ENCODE measurements at places on chromosomes 3 and 15. TPM values are rescaled to one million over a fixed set of nuclear protein-coding genes. Genes with fewer than 3 reads are reported as not detected.
A peak's percentile ranks its signal among the peaks of the same experiment; 100 is the strongest.

DNA sequence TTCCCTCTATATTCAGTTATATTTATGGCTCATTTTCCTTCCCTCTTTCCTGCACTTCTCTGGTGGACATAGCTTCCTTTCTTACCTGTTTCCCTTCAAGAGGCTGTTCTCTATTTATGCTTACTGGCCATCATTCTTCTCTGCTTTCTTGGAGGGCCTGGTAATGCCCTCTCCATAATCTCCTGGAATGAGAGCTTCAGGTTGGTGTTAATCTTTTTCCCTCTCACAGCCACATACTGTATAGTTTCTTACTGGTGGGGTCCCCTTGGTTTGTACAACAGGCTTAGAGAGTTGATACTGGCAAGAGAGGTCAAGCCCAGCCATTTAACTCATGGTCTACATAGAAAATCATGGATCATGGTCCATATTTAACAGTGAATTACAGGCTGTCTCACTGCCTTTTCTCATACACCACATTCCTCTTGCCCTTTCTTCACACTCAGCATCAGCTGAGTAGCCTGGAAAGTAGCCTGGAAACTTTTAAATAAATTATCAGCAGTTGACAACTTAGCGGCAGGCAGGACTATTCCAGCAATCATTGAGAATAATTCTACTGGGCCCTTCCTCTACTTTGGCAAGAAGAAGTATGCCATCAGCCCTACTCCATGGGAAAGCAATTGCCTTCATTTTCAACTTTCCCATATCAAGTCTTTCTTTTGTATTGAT lies 38.0 kb upstream of the DPH6 start:
- no peak for DNase-seq

- peak; percentile 42 for DNase-seq
These were observed 28.0 kb upstream of the LACTB start for GRCh38 chr15:63093486-63094205.

DNA sequence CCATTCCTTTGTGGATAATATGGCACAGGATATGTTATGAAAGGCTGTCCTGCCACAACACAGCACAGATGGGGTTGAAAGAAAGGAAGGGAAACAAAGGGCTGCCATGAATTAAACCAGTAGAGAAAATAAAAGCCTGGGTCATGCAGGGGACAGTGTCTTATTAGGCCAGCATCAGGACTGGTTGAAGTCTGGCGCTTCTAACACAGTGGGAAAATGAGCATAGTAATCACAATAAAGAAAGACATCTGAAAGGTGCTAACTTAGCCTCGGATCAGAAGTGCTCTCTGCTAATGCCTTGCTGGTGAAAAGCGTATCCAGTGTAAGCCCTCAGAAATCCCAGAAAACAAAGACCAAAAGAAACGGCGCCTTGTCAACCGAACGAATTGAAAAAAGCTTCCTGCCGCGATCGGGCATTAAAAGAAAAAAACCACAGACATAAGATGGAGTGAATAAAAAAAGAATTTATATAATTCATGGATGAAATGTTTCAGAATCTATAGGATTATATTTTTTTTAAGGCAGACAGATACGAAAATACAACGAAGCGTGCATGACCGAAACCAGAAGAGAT lies 566 bp upstream of the MKRN3 start:
- no peak for DNase-seq

DNA sequence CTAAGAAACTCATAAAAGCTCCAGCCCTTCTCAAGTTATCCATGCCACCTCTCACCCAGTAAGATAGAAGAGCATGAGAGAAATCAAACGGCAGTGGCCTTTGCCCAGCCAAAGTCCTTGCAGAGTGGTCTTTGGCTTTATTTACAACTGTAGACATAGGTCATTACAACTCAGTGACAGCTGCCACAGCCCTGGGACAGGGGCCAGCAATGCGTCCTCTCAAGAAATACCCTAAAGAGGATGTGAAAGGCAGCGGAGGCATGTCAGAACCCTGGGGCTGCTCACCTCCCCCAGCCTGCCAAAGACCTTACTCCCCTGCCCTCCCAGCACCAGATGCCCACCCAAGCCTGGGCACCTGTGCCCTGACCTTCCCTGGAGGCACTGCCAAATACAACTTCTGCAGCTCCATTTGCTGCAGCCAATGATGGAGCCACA lies 6.3 kb downstream of the ACAA1 start:
- no peak for DNase-seq

DNA sequence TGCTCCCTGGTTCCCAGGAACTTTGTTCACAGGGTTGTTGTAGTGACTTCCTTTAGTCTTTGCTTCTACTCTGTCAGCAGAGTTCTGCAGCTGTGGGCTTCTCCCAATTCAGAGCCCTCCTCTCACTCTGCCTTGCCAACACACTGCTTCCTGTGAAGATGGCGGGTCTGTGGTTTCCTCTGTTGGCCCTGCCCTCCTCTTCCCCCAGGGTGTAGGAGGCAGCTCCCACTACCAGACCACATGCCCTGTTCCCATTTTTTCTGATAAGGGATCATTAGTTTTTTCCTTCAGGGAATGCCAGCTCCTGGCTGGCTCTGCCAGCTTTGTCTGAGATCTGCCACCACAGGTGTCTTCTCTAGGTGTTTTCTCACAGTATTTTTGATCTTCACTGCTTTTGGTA lies 12.7 kb downstream of the SPSB4 start:
- DNase-seq, result no peak

- no peak for DNase-seq
These were observed 280.9 kb upstream of the KCNMB2 start for GRCh38 chr3:178255315-178255714.

- DNase-seq, result no peak
These were observed 63.5 kb downstream of the OTOL1 start for GRCh38 chr3:161560008-161560637.

DNA sequence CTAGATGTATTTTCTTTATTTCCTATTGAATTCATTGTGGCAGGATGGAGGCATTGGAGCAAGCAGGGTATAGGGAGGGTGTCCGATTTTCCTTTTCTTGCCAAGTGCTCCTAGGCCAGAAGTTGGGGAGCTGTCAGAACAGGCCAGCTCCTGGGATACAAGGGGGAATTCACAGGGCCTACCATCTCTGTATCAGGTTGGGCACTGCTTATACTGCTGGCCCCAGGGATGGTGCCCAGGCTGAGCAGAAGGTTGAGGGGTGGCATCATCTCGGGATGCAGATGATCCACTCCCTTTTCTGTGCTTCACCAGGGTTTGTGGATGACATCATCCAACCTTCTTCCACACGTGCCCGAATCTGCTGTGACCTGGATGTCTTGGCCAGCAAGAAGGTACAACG lies 79.5 kb downstream of the PCCB start:
- DNase-seq, result no peak

GRCh38 chr3:78894787-78895186 lies 873.0 kb downstream of the ROBO1 start:
- no peak for DNase-seq

GRCh38 chr15:51982013-51982769 lies 10.6 kb upstream of the LEO1 start:
- peak; percentile 6 for DNase-seq

- no peak for DNase-seq
These were observed 5.1 kb downstream of the PPP1R2 start for GRCh38 chr3:195537995-195538394.

DNA sequence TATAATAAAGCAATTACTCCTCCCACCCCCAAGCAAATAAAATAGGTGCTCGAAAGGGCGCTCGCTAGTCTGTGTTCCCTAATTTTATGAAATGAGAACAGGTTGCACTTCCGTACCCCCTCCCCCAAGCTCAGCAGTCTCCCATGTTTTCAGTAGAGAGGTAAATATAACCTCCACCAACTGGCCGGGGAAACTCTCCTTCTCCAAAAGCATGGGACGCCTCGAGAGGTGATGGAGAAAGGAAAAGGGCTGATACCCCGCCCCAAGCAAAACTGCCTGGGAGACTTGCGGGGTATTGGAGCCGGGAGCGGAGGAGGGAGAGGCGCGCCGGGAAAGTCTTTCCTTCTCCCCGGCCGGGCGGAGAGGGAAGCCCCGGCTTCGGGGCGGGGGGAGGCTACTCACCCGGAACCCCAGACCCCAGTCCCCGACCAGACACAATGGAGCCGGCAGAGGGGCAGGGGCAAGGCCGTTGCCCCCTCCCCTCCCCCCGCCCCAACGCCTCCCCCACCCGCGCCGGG lies 605 bp downstream of the DCUN1D1 start:
- peak; percentile 22 for DNase-seq

- no peak for DNase-seq
These were observed 62.7 kb downstream of the NECTIN3 start for GRCh38 chr3:111134302-111134701.

DNA sequence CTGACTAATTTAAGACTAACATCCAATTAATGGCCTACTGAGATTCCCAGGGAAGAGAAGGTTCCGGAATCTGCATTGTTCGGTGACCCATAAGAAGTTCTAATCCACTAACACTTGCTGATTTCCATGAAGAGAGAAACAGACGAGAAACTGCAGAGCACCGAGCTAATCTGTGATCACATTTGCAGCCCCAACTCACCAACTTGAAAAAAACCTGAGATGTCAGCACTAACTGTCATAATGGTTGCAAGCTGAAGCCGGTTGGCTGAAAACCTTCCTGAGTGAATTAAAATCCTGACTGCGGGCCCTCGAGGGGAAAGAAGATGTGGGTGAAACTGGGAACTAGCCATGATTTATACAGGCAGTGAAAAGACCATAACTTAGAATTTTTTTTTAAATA lies 204.8 kb upstream of the IGF1R start:
- no peak for DNase-seq

DNA sequence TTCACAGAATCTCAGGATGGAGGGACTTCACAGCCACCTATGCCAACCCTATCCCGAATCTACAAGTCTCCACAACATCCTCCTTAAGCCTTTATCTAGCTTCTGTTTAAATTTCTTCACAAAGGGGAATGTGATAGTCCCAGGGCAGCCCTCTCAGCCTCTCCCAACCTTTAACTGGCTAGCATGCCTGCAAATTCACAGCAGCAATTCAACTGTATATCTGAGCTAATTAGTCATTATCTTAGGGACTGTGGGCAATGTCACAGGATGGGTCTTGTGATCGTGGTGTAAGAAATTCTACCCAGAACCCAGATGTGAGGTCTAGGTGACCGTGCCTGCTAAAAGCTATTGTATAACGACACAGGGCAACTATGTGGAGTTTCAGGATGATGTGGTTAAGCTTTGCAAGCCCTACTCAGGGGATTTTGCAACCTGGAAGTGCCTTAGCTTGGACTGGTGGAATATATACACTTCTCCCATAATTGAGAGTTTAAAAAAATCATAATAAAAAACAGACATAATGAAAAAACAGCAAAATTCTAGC lies 65.5 kb upstream of the FBN1 start:
- DNase-seq, result no peak

Gene NEK10
- not detected for polyA plus RNA-seq

Gene DHX30
- 28.5 TPM for polyA plus RNA-seq

Gene TGM5
- not detected for polyA plus RNA-seq

Gene PIF1
- 0.68 TPM for polyA plus RNA-seq

All from naive thymus-derived CD8-positive, alpha-beta T cell (primary cell).